ENCODE measurements at places on chromosomes 12 and 14. TPM values are rescaled to one million over a fixed set of nuclear protein-coding genes. Genes with fewer than 3 reads are reported as not detected.

The LALBA gene
- total RNA-seq, result not detected

The ESRRB gene
- total RNA-seq, result 0.71 TPM

The SDR9C7 gene
- total RNA-seq, result not detected

GRCh38 chr12:66131067-66131688, 628 bp upstream of the LLPH start:
- no peak for DNase-seq

GRCh38 chr12:72267974-72268373, 4.2 kb upstream of the TRHDE start:
- DNase-seq, result peak; percentile 75

- no peak for DNase-seq
Observed at GRCh38 chr14:25756876-25757275, 706.9 kb upstream of the STXBP6 start.

DNA sequence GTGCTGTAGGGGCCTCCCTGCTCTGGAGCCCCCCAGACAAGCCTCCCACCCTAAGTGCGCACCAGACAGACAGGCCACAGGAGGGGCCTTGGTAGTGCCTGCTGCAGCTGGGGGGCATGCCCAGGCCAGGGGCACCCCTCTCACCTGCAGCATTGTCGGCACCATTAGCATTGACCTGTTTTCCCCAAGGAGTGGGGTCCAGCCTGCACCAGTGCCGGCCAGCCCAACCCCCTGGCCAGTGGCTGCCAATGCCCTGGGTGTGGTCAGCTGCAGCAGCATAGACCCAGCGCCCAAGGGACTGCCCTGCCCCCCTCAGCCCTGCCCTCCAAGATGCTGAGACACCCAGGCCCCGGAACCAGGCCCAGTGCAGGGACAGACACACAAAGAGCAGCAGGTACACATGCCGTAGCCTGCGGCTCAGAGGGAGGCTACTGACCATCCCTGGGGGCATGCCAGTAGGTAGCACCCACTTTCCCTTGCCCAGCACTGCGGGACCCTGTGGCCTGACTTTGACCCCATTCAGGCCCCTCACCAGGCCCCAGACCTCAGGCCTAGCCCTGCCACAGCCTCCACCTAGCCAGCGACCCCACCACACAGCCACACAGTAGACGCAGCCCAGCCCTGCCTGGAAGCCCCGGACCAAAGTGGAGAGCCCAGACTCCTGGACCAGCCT, 1.0 kb downstream of the AHNAK2 start:
- DNase-seq, result no peak

DNA sequence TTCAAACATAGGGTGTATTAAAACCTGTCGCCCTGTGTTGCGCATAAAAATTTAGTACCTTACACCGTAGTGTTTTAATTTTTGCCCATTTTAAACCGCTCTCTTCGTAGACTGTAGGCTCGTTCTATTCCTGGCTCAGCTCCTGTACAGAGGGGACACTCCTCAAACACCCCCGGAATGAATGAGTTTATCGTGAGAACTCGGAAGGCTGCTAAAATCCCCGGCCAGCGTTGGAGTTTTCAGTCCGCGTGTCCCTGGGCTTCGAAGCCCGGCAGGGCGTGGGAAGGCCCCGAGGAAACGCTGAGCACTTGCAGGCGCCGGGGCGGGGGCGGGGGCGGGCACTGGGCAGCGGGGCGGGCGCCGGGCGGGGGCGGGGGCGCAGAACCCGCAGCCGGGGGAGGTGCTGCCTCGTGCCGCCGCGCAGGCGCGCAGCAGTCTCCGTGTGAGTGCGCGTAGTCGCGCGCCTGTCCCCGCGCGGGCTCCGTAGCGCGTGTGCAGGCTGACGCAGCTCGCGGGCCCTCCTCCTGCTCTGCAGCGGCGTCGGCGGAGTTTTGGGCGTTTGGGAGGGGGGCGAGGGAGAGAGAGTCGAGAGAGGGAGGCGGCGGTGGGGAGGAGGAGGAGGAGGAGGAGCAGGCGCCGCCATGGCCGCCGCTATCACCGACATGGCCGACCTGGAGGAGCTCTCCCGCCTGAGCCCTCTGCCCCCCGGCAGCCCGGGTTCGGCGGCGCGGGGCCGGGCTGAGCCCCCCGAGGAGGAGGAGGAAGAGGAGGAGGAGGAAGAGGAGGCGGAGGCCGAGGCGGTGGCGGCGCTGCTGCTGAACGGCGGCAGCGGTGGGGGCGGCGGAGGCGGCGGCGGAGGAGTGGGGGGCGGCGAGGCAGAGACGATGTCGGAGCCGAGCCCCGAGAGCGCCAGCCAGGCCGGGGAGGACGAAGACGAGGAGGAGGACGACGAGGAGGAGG, at the start of gene AEBP2:
AEBP2 (plus strand) TSS at position 434 of the 960 bp plus-strand sequence; CDS start at position 642, 208 bp downstream.
- DNase-seq, result peak; percentile 91
